ENCODE measurements at places on chromosomes 3 and 15. TPM values are rescaled to one million over a fixed set of nuclear protein-coding genes. Genes with fewer than 3 reads are reported as not detected.

Gene CKMT1A
- total RNA-seq: not detected

Gene PARL
- 30.9 TPM for total RNA-seq

Gene GALNT15
- total RNA-seq: 9.5 TPM

Gene TIGIT
- not detected for total RNA-seq

Gene VIPR1
- not detected for total RNA-seq

Gene DUOXA2
- total RNA-seq: not detected

Gene RBM5
- total RNA-seq: 147 TPM

Gene UROC1
- not detected for total RNA-seq

Gene CHRNB4
- not detected for total RNA-seq

Gene C3orf33
- 2.9 TPM for total RNA-seq

Gene DLL4
- total RNA-seq: 0.14 TPM

Gene SCAANT1
- not detected for total RNA-seq

Gene TMCC1
- total RNA-seq: 14.1 TPM

Gene CRTAP
- 284 TPM for total RNA-seq

Gene SKOR1
- 0.09 TPM for total RNA-seq

Gene SEC11A
- 207 TPM for total RNA-seq

Gene SAMD7
- not detected for total RNA-seq

Gene SGO1
- total RNA-seq: 4.9 TPM

Gene CCR9
- not detected for total RNA-seq

Gene KBTBD13
- total RNA-seq: not detected

Gene CD96
- total RNA-seq: not detected

Gene LIPC
- not detected for total RNA-seq

Gene CYP1A2
- not detected for total RNA-seq

Gene AGBL1
- not detected for total RNA-seq

Gene SERPINI2
- not detected for total RNA-seq

Gene SOX14
- total RNA-seq: not detected

Gene EPHB3
- 3.9 TPM for total RNA-seq

Gene TIMP4
- total RNA-seq: 1.8 TPM

Gene TMEM207
- total RNA-seq: not detected

Gene CASR
- total RNA-seq: not detected
